ENCODE measurements at places on chromosomes 2 and 18.
A peak's percentile ranks its signal among the peaks of the same experiment; 100 is the strongest.

DNA sequence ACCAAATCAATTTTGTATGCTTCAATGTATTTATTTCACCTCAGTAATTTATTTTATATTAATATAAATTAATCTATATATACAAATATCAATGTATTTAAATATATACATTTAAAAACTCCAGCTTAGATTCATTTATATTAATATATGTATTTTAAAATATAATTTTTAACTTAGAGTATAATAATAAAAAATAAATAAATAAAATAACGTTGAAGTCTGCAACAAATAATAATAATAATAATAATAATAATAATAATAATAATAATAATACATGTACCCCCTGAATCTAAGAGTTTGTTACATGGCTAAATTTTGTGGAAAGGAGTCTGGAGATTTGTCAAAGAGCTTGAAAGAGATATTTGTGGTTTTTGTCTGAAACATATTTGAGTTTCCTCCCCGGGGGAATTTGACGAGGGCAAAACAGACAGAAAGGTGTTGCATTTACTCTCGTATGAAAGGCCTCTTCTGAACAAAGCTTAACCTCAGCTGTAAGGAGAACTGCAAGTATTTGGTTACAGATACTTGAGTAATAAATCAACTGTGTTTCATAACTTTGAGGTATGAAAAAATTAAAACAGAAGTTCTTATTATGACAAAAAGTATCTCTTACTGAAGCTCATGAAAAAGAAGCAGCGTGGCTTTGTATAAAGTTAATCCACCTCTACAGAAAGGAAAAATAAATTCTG is 93.4 kb downstream of the CDH19 start:
- DNase-seq = no peak

DNA sequence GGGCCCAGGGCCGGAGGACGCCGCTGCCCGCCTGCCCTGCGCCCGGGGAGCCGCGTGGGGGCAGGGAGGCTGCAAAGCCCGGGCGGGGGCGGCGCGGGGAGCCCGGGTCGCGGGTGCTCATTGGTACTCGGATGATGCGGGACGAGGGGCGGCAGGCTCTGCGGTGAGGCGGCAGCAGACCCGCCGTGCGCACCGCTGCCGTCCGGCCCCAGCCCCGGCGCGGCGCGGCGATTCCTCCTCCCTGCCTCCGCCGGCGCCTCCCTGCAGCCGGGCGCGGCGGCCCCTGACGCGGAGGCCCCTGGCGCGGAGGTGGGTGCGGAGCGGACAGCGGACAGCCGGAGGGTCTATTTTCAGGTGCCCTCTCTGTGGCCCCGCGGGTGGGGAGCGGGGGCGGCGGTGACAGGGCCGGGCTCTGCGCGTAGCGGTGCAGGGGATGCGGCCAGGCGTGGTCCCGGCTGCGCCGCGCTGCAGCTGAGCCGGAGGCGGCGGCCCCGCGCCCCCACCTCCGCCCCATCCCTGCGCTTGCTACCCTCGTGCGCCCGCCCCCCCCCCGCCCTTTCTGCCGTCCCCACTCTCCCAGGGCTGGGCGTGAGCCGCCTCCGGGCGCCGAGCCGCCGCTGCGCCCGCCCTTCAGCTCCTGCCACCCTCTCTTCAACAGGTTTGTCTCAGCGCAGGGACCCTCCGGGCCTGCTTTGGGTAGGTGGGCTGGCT is 640 bp downstream of the SPTBN1 start:
- DNase-seq = no peak

- no peak for DNase-seq
These were observed 219.0 kb downstream of the ACTR3 start for GRCh38 chr2:114108824-114109416.

- no peak for DNase-seq
These were observed 101.4 kb downstream of the RBMS1 start for GRCh38 chr2:160392201-160392600.

GRCh38 chr18:22882084-22882483 is 51.0 kb upstream of the RBBP8 start:
- no peak for DNase-seq

DNA sequence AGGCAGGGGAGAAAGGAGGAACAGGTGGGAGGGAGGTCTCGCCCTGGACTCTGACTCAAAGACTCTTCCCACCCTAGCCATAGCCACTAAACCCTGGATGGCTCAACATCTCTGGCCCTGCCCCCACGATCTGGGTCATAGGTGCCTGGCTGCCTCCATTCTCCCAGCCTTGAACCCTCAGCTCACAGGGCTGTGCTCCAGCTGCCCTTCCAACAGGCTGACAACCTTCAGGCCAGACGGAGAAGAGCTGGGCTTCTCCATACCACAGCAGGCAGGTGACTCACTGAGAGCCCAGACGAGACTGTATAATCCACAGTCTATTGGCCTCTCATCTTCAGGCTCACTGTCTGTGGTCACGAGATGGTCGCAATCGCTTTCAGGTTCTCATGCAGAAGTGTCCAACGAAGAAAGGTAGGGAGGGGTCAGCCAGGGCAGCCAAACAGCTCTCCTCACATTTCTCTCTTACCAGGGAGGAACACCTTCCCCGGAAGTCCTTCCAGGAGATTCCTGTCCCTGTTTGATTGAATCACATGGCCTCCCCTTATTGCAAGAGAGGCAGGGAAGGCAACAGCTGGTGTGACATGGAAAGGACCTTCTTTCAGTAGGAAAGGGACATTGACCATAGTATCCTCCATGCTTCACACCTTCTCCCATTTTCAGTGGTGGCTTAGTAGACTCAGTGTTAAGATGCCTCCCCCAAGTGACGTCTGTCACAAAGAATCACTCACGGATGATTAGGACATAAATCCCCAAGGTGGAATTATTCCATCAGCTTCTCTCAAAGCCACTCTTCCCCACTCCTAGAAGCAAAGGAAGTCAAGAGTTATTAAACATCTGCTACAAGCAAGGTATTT is 100.1 kb downstream of the MRO start:
- no peak for DNase-seq

GRCh38 chr18:2910261-2910660 is 63.5 kb downstream of the EMILIN2 start:
- no peak for DNase-seq

- no peak for DNase-seq
These were observed 47.3 kb upstream of the C1D start for GRCh38 chr2:68110102-68110501.

- no peak for DNase-seq
These were observed 19.8 kb downstream of the MYL12B start for GRCh38 chr18:3281456-3282400.

DNA sequence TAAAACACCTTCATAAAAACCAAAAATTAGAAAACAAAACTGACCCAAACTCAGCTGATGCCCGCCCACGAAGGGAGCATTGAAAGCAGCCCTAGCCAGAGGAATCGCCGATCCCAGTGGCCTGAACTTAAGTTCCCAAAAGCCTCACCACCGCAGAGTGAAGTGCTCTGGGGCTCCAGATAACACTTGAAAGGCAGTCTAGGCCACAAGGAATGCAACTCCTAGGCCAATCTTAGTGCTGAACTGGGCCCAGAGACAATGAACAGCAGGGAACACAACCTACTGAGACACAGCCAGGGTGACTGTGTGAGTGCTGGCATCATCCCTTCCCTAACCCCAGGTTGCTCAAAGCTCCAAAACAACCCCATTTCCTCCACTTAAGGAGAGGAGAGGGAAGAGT is 59.6 kb upstream of the CHN1 start:
- DNase-seq = no peak

DNA sequence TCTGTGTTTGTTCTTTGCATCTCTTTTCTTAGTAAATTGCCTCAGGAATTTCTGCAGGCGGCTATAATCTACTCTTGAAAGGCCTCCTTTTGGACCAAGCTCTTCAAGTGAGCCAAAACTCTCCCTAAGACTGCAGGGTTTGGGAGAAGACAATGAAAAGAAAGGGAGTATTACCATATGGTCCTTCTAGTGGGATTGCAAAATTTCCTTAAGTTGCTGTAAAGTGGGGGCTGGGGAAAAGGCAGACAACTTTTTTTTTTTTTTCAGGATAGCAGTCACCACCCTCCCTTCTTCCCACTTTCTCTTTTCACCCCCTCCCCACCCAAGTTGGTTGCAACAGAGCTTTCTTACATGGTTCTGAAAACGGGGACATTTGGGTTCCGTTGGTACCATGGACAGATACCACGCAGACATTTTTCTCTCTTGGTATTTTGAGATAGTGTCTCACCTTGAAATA is 183.7 kb downstream of the FHOD3 start:
- no peak for DNase-seq

DNA sequence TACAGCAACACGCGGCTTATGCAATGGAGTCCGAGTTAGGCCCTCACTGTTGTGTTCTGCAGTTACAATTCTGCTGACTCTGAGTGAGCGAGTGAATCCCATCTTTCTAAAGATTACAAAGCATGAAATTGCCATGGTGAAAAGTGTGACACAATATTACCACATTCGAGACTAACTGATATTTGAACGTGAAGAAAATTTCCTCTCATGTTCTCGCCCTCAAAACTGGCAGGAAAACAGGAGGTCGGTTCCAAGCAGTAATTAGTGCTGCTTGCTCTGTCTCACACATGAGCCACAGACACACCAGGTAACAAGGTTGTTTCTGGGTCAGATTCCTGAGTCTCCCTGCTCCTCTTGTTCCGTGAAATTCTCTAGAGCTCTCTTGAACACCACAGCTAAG is 93.7 kb upstream of the RIOK3 start:
- no peak for DNase-seq

DNA sequence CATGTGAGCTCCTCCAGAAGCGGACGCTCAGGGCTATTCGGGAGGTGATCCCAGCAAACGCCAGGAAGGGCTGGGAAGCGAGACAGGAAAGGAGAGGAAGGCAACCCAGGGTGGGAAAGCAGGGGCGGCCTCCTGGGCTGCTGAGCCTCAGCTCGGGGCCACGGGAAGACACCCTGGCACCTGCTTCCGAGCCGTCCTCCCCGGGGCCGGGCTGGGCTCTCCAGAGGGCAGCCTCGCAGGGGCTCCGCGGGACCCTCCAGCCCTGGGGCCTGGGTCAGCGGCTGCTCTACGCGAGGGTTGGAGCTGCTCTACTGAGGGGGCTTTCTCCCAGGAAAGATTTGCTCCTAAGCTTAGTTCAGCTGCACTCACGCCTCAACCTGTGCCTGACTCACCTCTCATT is 34.0 kb downstream of the TIMM21 start:
- no peak for DNase-seq

- DNase-seq = no peak
These were observed 105.3 kb downstream of the TSN start for GRCh38 chr2:121860758-121861227.

DNA sequence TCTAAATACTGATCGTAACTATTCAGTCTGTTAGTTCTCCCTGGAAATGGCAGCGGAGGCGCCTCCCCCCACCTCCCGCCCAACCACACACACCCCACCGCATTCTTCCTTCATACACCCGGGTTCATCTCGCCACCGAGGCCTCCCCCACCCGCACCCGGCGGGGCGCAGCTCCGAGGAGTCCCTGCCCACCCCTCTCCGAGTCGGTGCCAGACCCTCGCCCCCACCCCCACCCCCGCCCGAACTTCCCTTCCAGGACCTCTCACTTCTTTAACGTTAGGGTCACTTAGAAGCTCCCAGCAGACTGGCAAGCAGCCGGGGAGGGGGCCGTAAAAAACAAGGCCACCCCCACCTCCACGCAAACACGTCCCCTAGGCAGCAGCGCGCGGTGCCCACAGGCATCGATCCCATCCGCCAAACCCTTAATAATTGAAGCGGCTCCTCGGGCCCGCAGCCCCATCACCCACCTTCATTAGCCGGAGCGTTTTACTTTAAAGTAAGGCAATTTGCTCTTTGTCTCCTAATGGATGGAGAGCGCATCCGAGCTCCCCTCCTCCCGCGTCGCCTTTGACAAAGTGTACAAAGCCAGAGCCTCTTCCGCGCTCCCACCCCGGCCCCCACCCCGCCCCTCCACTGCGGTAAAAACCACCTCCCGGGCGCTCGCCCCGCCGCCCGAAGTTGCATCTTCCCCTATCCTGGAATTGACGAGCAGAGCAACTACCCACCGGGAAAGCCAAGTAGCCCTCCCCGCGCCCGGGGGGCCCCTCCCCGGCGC is 624 bp downstream of the ZNF516 start:
- DNase-seq = no peak

GRCh38 chr18:63736876-63737275 is 34.1 kb downstream of the SERPINB11 start:
- DNase-seq = no peak

GRCh38 chr2:176268976-176269318 is 295 bp upstream of the MTX2 start:
- no peak for DNase-seq

DNA sequence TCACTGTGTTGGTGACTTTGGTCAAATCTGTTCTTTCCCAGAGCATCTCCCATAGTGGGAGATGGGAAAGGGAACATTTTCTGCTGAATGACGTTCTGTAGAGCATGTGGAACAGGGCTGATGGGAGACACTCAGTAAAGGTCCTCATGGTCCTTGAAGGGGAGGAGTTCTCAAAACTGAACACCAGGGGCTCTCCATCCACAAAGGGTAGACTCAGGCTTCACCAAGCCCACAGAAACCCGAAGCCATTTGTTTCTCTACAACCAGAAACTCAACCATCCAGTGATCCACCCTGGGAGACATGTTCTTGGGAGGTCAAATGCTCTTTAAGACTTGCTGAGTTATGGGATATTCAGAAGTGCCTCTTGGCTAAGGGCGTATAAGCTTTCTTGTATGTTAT is 131.8 kb downstream of the ACOXL start:
- DNase-seq = no peak

- no peak for DNase-seq
These were observed 3.2 kb upstream of the DYTN start for GRCh38 chr2:206721256-206721920.

GRCh38 chr2:202025816-202026215 is 7.8 kb upstream of the FZD7 start:
- no peak for DNase-seq

- peak; percentile 20 for DNase-seq
These were observed 34.6 kb downstream of the RTP5 start for GRCh38 chr2:241904011-241904718.

GRCh38 chr2:226791056-226791486 is 8.5 kb downstream of the IRS1 start:
- peak; percentile 89 for DNase-seq

DNA sequence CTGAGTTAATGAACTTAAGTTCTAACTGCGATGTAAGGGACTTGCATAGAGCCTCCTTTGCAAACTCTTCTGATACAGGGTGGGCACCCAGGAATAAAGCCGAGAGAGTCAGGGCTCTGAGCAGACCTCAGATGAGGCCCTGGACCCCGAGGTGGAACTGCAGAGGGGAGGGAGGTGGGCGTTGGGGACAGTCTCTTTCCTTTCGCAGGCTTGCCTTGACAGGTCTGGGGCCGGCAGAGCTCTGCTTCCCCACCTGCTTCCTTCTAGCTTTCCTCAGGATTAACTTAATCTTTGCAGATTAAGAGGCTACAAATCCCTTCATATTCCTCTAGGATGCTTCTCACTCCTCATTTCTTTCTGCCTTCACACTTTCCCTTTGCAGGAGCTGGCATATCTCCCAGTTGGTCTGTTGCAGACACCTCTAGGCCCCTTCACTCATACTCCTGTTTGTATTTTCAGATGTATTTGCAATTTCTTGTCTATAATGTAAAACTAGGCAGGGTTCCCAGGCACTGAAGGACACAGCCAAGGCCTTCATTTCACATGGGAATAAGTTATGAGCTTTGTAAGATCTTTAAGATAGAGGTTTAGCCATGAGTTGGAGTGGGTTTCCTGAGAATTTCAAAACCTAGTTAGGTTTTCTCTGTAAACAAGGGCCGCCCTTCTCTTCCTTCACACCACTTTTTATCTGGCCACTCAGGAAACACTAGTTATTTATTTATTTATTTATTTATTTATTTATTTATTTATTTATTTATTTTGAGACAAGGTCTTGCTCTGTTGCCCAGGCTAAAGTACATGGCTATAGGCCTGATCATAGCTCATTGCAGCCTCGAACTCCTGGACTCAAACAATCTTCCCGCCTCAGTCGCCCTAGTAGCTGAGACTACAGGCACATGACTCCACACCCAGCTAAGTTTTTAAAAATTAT is 70.9 kb downstream of the MTCL1 start:
- no peak for DNase-seq
